Fibroblast of the conjunctiva (primary cell): ENCODE measurements at places on chromosomes 1 and 21.
A peak's percentile ranks its signal among the peaks of the same experiment; 100 is the strongest.

- DNase-seq, result no peak
Observed at GRCh38 chr1:107327446-107327845, 186.6 kb downstream of the NTNG1 start.

GRCh38 chr1:20494609-20495311 lies 8.8 kb upstream of the CAMK2N1 start:
- peak; percentile 69 for DNase-seq

GRCh38 chr1:61457526-61458040 lies 267.4 kb downstream of the TM2D1 start:
- DNase-seq, result no peak

DNA sequence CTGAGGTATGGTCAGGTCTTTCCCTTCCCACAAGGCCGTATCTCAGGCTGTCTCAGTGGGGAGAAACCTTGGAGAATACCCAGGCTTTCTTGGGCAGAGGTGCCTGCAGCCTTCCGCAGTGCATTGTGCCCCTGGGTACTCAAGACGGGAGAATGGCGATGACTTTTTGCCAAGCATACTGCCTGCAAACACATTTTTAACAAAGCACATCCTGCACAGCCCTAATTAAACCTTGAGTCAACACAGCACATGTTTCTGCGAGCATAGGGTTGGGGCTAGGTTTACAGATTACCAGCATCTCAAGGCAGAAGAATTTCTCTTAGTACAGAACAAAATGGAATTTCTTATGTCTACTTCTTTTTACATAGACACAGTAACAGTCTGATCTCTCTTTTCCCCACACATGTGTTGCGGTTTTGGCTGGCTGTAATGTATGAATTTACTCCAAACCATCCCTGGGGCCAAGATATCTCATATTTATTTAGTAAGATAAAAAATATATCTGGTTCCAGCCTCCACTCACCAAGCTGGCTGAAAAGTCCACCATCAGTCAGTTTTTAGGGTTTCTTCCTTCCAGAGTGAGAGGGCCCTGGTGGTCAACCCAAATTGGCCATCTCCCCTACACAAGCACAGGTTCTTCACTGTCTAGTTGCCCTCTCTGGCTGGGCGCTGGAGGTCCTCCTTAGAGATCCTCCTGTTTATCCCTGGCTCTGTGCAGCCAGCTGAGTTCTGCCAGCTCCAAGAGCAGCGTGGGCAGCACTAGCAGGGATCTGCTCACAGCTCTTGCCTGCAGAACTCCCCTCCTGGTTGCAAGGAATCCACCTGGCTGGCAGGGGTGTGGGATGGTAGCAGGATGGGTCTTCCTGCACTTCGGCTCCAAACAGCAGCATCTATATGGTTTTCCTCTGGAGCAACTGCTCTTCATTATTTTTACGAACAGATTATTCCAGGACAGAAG lies 2.6 kb downstream of the FAAH start:
- no peak for DNase-seq

DNA sequence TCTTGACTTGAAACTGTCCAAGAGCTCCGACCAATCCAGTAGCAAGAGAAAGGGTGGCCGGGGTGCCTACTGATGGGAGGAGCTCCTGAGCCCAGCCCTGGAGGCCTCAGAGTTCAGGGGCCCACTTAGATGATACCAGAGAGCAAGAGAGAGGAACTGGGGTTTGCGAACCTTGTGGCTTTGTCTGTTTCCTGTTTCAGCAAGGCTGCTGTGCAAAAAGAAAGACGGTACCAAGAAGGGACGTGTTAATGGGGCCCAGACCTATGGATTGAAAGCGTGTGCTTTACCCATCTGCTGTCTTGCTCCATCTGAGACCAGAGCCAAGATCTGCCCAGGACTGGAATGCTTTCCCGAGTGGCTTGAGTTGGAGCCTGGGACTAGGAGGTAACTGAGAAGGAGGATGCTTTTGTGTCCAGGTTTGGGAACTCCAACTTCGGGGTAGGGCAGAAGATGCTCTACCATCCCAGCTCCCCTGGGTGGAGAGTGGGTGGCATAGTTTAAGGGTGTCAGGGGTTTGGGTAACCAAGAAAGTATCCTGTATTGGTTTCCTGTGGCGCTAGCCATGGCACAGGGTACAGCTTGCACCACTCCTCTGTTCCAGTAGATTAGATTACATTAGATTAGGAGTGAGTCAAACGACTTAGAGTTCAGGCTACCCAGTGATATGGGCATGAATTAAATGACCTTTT lies at the start of gene TRAF3IP3:
TSS of gene TRAF3IP3 (plus strand) at position 128 of the 689 bp plus-strand sequence. CDS start 3,987 bp downstream, outside the sequence.
- DNase-seq, result no peak

DNA sequence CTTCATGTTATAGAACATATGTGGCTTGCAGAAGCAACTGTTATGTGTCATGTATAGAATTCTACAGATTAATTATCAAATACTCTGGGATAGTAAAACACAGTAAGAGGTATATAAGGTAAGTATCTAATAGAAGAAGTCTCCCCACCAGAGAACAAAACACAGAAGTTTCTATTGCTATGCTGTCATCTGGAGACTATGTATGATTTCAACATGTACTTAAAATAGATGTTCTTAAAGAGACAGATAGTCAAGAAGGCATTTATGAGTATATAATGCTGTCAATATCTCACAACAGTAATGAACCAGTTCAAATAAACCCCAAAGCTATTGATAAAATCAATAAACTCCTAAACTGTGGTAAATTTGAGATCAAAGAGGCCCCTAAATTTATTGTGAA lies 8.1 kb upstream of the ADCY10 start:
- no peak for DNase-seq

DNA sequence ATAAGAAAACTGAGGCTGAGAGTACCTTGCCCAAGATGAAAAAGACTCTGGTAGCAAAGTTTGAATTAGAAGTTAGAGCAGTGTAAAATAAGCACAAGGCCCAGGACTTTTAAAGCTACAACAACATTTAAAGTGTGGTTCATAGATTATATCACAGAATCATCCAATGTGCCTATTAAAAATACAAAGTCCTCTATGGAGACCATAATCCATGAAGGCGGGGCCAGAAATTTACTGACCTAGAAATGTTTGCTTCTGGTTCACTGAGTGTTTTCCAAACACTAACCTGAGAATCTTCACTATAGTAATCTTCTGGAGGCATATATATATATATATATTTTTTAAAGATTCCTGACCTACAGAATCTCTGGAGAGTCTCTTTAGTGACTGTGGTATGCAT lies 12.3 kb downstream of the DEPDC1 start:
- no peak for DNase-seq

GRCh38 chr1:65330021-65330420 lies 20.7 kb downstream of the DNAJC6 start:
- DNase-seq, result no peak
